ENCODE measurements at places on chromosomes 11 and 22.

- no peak for DNase-seq
Measured at GRCh38 chr11:2526808-2527381, 82.1 kb downstream of the KCNQ1 start.

DNA sequence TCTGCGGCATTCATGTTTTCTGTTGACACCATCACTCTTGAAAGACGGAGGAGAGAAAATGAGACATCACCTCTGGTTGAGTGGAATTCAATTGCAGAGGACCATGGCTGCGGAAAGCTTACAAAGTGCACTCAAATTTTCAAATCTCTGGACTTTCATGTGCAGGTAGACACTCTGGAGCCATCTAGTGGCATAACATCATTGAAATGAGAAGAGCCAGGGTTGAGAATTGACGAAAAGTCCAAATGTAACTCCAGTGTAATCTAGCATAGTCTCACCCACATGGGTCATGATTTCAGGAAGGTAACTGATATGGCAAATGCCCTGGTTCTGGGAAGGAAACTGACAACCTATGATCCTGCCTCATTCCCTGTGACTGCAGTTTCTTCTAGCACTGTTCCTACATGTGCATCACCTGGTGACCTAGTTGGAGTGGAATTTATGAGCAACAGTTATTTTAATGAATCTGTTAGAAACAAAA is 687.8 kb downstream of the KCNA4 start:
- DNase-seq = no peak

GRCh38 chr11:68008381-68009337 is 1.5 kb upstream of the ALDH3B1 start:
- no peak for DNase-seq

DNA sequence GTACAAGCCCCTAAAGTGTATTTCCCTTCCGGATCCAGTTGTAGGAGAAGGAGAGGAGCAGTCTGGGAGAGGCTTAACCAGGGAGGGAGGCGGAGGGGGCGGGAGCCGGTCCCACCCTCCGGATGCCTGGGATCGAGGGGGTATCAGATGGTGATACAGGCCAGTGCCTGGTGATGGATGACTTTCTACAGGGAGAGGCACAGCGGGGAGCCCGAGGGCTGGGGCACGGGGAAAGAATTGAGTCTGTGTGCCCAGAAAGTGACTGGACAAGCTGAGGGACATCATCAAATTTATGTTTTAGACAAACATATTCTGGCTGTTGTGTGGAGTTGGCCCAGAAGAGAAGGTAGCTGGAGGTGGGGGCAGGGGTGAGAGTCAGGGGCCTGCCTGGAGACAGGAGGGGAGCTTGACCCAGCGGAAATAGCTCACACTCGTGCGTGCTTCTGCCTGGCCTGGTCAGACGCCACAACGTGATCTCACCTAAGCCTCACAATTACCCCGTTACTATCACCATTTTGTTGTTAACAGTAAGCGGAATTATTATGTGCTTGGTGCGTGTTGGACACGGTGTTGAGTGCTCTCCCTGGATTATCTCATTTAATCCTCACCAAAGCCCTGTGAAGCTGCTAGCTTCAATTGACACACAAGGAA is 42.4 kb downstream of the AMPD3 start:
- no peak for DNase-seq

GRCh38 chr11:103055221-103055890 is 36.6 kb downstream of the DCUN1D5 start:
- DNase-seq = no peak

DNA sequence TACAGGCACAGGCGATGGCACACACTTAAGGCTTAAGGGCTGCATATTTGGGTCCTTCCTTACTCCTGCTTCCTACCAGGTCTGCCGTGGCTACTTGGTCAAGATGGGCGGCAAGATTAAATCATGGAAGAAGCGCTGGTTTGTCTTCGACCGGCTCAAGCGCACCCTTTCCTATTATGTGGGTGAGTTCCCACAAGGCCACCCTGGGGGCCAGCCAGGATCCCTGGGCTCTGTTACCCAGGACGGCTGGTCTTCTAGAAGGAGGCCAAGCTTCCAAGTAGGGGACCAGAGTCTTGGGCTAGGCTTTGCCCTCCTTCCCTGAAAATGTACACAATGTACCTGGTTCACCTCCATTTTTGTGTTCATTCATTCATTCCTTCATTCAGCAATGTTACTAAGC is 29.1 kb downstream of the TREH start:
- DNase-seq = no peak

- no peak for DNase-seq
Measured at GRCh38 chr22:30182815-30183214, 63.7 kb downstream of the LIF start.

DNA sequence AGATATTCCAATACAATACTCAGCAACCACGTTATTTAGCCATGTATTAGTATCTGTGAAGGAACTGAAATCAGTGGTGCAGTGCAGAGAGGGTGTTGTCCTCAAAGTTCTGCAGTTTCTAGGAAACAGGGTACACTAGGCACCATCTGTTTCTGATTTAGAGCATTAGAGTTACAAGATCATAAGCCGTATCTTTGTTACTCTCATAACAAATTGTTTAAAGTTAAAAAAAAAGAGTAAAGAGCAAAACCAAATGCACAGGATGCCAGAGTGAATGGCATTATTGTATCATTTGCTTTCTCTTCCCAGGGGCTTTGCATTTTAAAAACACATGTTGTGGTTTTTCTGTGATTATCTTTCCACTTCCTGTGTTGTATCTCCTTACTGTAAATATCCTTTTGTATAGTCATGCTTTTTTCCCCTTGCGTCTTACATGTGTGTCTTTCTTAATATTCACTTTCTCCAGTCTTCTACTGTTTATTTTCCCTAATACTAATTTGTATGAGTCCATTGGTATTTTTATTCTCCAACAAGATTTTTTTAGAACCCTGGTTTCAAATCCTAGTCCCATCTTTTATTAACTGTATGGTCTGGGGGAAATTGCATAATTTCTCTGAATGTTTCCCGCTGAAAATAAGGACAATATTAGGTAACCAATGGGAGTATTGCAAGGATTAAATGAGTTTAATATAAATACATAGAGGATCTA is 15.2 kb upstream of the NUP160 start:
- no peak for DNase-seq

DNA sequence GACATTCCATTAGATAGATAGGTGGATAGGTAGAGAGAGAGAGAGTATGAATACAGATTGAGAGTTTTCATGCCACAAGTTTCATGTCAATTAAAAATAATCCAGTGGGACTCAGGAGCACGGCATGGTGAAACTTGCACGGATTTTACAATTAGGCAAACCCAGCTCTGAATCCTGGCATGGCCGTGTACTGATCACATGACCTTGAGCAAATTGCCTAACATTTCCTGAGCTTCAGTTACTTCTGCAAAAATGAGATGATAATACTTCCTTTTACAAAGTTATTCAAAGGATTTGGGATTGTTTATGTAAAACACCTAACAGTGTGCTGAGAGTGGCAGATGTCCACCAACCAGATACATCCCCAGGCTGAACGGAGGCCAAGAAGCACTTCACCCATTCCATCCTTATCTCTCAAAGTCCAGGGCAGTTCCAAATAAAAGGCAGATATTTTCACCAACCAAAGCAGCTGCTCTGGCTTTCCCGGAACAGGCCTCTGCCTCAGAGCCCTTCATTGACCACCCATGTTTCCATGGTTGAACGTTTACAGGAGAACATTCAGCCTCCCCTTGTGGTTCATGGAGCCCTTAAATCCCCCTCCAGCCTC is 17.9 kb downstream of the APLNR start:
- DNase-seq = no peak

Measured in T-helper 9 cell (primary cell).